ENCODE measurements at places on chromosomes 1 and 21.

DNA sequence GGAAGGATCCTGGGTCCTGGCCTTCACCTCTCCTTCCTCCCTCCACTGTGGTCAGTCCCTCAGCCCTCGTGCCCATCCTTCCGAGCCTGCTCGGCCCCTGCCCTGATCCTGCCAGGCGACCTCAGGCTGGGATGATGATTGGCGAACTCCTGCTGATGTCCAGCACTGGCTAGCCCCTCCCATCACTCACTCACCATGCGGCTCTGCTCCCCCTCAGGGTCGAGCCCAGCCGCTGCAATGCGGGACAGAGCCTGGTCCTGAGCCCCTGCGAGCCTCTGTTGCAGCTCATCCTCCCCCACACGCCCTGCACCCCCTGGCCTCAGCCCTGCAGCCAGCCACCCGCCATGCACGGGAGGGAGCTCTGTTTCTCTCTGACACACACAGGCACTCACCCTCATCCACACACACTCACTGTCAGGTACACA is 100.2 kb downstream of the DMRTB1 start:
- no peak for DNase-seq

GRCh38 chr1:116722016-116722838 is 32.0 kb upstream of the CD2 start:
- DNase-seq: no peak

DNA sequence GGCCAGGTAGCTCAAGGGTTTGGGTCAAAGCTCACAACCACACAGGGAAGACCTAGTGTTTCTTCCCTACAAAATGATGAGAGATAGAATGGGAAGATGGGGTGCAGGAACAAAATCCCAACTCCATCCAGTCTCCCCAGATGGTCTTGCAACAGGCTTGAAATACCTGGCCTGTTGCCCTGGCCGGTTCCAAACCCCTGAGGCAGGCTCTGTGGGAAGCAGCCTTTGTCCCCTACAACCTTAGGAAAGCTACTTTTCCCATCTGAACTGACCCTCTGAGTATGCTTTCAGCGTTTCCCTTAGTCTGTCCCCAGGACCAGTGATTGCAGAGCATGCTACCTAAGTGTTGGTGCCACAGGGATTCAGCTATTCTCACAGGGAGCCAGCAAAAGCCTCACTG is 104.0 kb downstream of the GDAP2 start:
- no peak for DNase-seq

DNA sequence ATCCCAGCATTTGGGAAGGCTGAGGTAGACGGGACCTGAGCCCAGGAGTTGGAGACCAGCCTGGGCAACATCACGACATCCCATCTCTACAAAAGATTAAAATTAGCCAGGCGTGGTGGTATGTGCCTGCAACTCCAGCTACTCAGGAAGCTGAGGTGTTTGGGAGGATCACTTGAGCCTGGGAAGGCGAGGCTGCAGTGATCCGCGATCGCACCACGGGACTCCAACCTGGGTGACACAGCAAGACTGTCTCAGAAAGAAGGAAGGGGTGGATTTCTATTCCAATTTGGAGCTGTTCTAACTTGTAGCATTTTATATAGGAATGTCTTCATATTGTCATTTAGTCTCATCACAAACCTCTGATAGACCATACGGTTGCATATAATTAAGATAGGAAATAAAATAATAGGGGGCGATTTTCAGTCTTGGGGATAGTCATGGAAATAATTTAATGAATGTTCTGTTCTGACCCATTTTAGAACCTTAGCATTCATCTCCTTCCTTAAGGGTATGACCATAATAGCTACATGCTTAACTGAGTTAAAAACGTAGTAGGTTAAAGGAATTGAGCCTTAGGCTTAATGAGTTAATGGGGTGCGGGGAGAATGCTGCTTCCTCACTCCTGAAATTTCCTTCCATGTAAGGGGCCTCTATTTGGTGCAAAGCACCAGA is 93.1 kb downstream of the ADCY10 start:
- DNase-seq: no peak

DNA sequence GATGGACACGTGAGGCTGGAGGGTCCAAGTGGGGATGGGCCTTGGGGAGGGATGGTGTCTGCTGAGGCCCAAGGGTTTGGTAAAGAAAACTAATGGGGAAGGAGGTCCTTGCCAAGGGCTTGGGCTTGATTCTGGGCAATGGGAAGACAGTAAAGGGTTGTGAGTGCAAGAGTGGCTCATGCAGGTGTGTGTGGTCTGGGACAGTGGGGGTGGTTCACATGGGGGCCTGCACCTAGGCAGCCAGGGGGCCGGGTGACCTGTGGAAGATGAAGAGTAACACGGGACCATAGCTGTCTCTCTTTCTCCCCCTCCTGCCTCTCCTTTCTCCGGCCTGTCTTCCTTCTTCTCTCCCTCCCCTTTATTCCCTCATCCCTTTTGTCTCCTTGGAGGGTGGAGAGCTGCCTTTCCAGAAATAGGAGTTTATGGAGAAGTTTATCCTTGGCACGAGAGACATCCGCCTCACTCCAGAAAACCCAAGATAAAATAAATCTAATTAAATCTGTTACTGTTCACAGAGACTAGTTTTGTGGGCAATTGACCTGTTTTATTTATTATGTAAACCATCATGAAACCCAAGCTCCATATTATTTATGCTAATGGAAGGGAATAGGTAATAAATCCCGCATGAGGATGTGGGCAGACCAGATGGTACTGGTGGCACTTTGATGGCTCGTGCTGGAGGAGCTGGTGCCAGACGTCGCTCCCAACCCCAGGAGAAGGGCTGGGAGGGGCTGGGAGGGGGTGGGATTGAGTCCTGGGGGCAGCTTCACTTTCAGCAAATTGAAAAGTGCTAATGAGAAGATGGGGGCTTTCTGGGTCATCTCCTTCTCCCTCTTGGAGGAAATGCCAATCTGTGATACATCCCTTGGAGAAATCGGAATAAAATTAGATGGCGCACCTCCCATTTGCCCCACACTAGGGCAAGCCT is 272.9 kb upstream of the CSF3R start:
- DNase-seq: no peak

DNA sequence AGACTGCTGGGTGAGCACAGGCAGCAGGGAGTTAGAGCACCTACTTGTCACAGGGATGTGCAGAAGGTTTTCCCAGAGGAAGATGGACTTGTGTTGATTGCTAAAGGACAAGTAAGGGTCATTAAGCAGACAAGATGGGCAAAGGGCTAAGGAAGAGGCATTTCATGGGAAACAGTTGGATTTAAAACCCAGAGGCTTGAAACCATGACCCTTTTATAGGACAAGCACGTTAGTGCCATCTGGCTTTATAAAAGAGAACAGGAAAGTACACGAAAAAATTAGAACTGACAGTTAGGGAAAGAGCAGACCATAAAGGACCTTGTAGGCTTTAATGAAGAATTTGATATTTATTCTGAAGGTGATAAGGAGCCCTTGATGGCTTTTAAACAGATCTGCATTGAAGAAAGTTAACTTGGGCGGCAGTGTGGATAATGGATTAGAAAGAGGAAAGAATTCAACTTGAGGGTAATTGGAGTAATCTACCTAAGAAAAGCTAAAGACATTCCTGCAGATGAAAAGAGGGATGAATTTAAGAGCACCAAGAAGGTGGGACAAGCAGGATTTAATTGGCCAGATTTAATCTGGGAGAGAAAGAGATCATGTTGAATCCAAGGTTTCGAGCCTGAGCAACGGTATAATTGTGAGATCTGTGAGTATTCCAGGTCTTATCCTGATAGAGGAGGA is 68.6 kb downstream of the ZC3H11B start:
- DNase-seq: no peak
